ENCODE measurements at places on chromosomes 6 and 20.

- DNase-seq: no peak
Observed at GRCh38 chr6:124661097-124661661, 301.1 kb upstream of the RNF217 start.

DNA sequence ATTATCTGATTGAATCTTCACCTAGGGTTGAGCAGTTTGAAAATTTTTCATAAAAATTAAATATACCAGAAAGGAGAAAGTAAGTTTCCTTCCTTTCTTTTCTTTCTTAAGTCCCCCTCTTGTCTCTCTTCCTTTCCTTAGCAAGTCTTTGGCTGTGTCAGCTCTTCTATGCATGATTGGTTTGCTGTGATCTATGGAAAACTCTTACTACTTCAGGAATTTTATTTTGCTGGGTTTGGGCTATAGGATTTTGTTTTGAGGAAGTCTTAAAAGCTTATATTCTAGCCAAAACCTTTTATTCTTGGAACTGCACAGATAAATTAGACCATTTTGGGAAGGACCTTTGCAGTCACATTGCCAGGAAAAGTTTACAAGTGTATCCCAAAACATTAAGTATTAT lies 173.4 kb upstream of the CITED2 start:
- DNase-seq: no peak

DNA sequence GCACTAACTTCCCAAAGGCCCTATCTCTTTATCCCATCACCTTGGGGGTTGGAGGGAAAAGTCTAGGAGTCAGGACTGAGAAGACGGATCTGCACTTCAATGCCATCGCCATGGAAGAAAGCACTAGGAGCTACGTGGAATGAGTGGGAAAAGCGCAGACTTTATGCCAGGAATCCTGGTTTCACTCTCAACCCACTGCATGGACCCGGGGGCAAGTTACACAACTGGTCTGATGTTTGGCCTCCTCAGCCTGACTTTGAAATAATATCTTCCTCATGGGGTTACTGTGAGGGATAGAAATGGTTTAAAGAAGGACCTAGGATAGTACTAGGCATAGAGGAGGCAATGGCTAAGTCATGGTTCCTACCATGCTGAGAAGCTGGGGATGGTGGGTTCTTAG lies 13.5 kb upstream of the PSMG4 start:
- DNase-seq: no peak

- no peak for DNase-seq
Observed at GRCh38 chr20:62276439-62276838, 26.4 kb upstream of the ADRM1 start.

DNA sequence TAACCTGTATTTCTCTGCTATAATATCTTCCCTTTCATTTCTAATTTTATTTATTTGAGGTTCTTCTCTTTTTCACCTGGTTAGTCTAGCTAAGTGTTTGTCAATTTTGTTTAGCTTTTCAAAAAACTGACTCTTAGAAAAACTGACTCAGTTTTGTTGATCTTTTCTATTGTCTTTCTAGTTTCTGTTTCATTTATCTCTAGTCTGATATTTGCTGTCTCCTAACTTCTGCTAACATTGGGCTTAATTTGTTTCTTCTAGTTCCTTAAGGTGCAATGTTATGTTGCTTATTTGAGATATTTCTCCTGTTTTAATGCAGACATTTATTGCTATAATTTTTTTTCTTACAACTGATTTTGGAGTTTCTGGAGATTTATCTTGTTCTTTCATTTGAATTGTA lies 1011.0 kb downstream of the EPHA7 start:
- DNase-seq: no peak

DNA sequence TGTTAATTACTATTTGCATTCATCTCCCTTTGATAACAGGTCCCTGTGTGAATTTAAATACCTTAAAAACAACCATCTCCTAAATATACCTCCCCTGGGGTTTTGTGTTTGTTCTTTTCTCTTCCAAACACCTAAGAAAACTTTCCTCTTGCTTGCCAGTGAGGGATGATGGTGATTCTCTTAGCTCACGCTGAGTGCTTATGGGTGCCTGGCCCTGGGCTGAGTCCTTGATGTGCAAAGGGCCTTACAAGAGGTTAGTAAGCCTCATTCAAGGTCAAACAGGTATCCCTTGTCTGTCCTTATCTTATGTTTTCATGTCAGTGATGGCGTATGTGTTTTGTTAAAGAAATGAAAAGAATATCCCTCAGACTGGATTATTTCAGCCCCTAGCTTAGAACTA lies 76.3 kb downstream of the SYCP2L start:
- DNase-seq: no peak

DNA sequence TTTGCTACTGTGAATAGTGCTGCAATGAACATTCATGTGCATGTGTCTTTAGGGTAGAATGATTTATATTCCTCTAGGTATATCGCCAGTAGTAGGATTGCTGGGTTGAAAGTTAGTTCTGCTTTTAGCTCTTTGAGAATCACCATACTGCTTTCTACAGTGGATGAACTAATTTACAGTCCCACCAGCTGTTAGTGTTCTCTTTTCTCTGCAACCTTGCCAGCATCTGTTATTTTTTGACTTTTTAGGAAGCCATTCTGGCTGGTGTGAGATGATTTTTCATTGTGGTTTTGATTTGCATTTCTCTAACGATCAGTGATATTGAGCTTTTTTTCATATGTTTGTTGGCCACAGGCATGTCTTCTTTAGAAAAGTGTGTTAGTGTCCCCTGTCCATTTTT lies 40.0 kb downstream of the PLG start:
- DNase-seq: no peak

DNA sequence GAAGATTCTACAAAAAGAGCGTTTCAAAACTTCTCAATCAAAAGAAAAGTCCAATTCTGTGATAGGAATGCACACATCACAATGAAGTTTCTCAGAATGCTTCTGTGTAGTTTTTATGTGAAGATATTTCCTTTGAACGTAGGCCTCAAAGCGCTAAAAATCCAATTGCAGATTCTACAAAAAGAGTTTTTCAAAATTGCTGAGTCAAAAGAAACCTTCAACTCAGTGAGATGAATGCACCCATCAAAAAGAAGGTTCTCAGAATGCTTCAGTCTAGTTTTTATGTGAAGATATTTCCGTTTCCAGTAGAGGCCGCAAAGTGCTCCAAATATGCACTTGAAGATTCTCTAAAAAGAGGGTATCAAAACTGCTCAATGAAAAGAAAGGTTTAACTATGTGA lies 319.7 kb upstream of the DEFB115 start:
- no peak for DNase-seq

- DNase-seq: no peak
Observed at GRCh38 chr6:170450916-170451761, 102.0 kb downstream of the PSMB1 start.

- no peak for DNase-seq
Observed at GRCh38 chr20:41218466-41218865, 81.1 kb downstream of the PLCG1 start.

DNA sequence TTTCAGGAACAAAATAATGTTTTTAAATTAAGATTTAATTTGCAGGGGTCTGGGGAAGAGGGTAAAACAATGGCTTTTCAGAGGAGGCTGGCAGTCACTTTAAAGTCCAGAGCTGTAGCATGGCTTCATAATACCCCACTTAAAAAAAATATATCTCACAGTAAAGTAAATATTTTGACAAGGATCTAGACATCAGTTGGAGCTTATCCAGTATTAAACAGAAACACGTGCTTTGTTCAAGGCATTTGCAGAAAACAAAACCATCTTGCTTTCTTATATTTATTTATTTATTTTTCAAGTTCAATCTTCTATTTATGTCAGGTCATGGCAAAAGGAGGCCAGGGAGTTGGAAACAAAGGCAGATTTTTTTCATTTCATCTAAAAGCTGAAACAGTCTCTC lies 53.3 kb upstream of the PRL start:
- DNase-seq: no peak

DNA sequence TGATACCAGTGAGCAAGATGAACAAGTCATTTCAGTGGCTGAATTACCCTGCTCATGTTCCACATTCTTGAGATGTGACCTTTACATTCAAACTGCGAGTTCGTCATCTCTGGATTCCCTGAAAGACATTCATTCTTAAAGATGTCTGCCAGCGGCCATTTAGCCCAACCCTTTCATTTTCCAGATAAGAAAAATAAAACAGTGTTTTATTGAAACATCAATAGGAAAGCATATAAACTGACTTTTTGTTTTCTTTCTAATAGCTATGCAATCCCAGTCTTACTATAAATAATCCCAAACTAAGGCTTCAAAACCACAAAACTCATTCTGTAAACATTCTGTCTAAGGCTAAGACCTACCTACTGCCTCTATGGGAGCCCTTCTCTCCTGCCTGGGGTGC lies 134.0 kb downstream of the SAMD5 start:
- DNase-seq: no peak

DNA sequence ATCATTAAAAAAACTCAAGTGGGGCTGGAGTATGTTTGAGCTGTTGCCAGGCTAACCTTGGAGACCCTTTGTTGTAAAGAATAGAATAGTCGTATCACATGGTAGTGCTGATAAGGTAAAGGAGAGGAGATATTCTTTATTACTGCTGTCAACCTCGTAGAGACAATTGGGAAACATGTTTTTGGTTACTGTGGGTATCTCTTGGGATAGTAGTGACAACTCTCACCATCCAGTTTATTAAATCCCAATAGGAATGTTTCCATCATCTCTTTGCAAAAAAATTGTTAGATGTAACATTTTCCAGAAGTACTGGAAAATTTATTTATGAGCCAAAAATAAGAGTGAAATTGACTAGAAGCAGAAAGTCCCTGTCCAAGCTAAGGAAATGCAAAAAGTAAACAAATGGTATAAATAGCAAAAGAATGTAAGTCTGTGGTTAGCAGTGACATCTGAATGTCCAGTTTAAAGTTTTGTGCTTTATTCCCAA lies 829.3 kb upstream of the CITED2 start:
- DNase-seq: no peak

DNA sequence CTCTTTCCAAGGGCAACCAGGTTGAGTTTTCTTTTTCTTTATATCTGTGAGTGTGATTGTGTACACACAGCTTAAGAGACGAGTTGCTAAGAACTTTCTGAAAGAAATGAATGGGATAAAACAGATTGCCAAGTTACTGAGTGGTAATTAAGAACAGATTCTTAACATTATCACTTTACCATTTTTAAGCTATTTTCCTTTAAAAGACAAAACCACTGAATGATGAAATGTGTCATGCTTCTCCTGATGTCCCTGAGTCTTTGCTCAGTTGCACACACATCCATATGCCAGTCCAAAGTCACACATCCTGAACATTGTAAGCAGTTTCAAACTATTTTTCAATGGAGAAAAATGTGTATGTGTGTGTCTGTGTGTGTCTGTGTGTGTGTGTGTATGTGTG lies 5.5 kb upstream of the DAAM2 start:
- DNase-seq: no peak

- no peak for DNase-seq
Observed at GRCh38 chr20:62205618-62206387, 14.3 kb downstream of the HRH3 start.

All from T-helper 22 cell (primary cell).